NCI-H2107 (cell line): ENCODE measurements at places on chromosomes 5 and 9.

GRCh38 chr9:107489144-107489673, 360 bp downstream of the KLF4 start:
- no peak for DNase-seq

GRCh38 chr5:180463216-180463900, 30.8 kb upstream of the CNOT6 start:
- DNase-seq = no peak

DNA sequence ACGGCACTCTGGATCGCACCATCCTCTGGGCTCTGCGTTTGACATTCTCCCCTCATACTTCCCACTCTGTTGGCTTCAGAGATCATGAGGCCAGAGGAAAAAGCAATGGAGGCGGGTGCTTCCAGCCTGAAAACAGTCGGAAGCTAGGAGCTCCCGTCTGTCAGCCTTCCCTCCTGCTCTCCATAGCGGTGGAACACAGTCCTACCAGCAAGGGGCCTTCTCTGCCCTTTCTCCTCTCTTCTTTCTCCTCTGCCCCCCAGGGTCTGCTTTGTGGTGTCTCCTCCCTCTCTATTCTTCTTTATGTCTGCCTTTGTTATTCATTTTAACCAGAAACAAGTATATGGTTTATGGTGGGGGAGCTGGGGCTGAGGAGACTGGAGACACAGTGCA, 152.5 kb upstream of the NFIB start:
- no peak for DNase-seq

- no peak for DNase-seq
These were observed 79.7 kb downstream of the ZNF354C start for GRCh38 chr5:179139936-179140235.

DNA sequence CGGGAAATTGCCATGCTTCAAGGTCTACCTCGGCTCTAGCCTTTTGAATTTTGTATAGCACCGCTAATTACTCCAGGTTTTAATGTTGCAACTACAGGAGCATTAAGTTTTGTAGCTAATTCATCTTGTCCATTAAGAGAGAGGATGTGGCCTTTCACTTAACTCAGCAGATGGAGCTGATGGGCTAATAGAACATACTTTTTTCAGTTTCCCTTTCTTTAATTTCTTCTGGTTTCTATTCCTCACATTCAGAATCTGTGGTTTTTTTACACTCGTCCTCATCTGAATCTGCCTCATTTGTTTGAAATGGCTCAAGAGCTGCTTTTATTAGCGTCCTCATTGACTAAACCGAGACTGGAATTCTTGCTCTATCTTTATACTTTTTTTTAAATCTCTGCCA, 2085.7 kb upstream of the C9orf72 start:
- no peak for DNase-seq

GRCh38 chr5:59152701-59153245, 569.9 kb downstream of the RAB3C start:
- DNase-seq = no peak

- no peak for DNase-seq
These were observed 29.9 kb upstream of the DMRTA1 start for GRCh38 chr9:22416692-22417060.

DNA sequence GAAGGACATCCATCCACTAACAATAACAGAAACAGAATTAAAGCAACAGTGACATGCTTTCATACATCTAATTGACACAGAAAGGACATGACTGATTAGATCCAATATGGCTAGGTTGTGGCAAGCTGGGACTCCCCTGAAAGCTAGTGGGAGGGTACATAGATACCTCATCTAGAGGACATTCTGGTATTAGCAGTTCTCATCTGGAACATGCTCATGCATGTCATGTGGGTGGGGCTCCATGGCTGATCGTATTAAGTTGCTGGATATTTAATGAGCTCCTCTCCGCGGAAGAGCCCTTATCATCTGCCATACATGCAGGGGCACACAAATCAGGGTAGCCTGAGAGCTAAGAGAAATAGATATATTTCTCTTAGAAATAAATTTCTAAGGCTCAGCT, 358.9 kb downstream of the ICE1 start:
- no peak for DNase-seq

DNA sequence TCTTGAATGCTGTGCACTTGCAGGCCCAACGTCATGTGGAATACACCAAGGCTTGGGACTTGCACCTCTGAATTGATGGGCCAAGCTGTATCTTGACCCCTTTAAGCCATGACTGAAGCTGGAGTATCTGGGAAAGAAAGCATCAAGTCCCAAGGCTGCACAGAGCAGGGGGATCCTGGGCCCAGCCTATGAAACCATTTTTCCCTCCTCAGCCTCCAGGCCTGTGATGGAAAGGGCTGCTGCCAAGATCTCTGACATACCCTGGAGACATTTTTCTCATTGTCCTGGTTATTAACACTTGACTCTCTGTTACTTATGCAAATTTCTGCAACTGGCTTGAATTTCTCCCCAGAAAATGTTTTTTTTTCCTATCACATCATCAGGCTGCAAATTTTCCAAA, 174.0 kb upstream of the SNX2 start:
- no peak for DNase-seq

DNA sequence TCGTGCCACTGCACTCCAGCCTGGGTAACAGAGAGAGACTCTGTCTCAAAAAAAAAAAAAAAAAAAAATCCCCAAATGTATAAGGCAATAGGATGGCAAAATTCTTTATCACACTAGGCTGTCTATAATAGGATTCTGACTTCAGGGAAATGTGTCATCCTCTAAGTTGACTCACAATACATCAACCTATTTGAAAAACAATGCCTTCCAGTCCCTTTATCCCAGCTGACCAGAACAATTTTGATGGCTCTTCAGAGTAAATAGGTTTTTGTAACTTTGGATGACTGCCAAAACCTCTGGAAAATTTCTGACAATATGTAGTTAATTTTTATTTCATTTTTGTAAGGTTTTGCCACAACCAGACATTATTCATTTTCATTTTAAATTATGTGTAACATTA, 184.1 kb downstream of the CCDC192 start:
- no peak for DNase-seq

GRCh38 chr9:37149666-37150308, 29.4 kb downstream of the ZCCHC7 start:
- DNase-seq = no peak

DNA sequence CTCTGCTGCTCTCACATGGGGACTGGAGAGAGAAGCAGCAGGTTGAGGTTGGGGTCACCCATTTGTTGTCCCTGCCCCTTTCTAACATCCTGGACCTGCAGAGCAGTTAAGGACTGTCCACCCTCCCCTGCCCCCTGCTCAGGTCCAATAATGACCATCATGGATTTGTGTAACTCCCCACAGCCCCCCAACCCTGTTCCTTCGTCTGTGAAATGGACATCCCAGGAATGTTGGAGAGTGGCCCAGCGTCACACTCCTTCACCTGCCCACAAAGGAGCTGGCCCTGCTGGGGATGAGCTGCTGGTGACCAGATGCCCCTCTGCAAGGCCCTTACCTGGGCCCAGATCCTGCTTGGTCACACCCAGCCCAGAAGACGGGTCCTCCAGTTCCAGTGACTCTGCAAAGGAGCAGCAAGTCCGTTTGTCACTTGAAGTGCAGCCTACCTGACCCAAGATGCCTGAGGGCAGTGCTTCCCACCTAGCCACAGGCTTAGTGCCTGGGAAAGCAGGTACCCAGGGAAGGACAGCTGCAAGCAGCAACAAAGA, 10.4 kb downstream of the CD74 start:
- no peak for DNase-seq

DNA sequence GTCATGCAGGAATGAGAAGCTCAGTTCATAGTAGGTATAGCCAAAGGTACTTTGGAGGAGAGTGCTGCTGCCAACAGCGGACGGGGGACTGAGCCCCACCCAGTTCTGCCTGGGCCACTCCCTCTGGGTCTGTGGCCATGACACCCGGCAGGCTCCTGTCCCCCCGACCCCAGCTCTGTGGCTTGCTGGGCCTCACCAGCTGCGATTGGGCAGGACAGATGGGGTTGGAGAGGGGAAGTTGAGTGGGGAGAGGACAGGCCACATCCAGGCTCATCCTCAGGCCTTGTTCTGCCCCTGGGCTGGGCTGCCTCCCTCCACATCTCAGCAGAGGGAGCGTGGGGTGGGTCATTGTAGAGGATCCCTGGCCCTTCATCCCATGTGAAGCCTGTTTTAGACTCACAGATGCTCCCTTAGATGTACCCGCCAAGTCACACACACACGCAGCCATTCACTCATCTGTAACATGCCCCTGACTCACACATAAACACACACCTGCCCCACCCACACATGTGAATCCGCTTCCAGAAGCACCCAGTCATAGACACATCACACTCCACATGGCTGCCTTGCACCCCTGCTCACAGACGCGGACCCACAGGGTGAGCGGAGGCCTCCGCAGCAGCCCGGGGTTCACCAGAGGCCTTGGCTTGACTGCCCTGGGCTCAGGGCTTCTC, 48.8 kb downstream of the NTNG2 start:
- DNase-seq = no peak

- no peak for DNase-seq
These were observed 46.0 kb upstream of the ISOC1 start for GRCh38 chr5:129048509-129048908.

GRCh38 chr5:18010053-18010452, 375.8 kb downstream of the TAF11L14 start:
- DNase-seq = no peak

GRCh38 chr9:38182321-38182720, 113.3 kb upstream of the SHB start:
- no peak for DNase-seq

- no peak for DNase-seq
These were observed 5.5 kb downstream of the DNLZ start for GRCh38 chr9:136358016-136358415.
